ENCODE measurements at places on chromosomes 3 and 15. TPM values are rescaled to one million over a fixed set of nuclear protein-coding genes. Genes with fewer than 3 reads are reported as not detected.

The GPR149 gene
- total RNA-seq = not detected

The ELP6 gene
- 24.2 TPM for total RNA-seq

The FANCD2OS gene
- not detected for total RNA-seq

The TPRG1 gene
- total RNA-seq = 0.97 TPM

The FAM107A gene
- total RNA-seq = 0.32 TPM

The RTP3 gene
- total RNA-seq = not detected

The MYD88 gene
- total RNA-seq = 19.6 TPM

The ZIC1 gene
- total RNA-seq = 125 TPM

The GABRR3 gene
- total RNA-seq = not detected

The ZMYND10 gene
- 0.65 TPM for total RNA-seq

The LRRC3B gene
- not detected for total RNA-seq

The MLF1 gene
- 8.9 TPM for total RNA-seq

The FBXW12 gene
- 0.12 TPM for total RNA-seq

The DENND4A gene
- total RNA-seq = 22.2 TPM

The GPR62 gene
- not detected for total RNA-seq

The SHC4 gene
- 0.61 TPM for total RNA-seq

The PYGO1 gene
- 15.9 TPM for total RNA-seq

The TERB2 gene
- not detected for total RNA-seq

The PPM1M gene
- 40.3 TPM for total RNA-seq

The COX17 gene
- total RNA-seq = 4.5 TPM

The EPHB3 gene
- 13.6 TPM for total RNA-seq

The AMOTL2 gene
- 611 TPM for total RNA-seq

The FAM81A gene
- total RNA-seq = 0.12 TPM

The TMEM207 gene
- not detected for total RNA-seq

The NRROS gene
- 0.12 TPM for total RNA-seq

The GPR160 gene
- total RNA-seq = 0.36 TPM

The STXBP5L gene
- total RNA-seq = not detected

The THRB gene
- total RNA-seq = 46.3 TPM

The CTXND1 gene
- not detected for total RNA-seq

The SSR3 gene
- 261 TPM for total RNA-seq

The CHRNB4 gene
- not detected for total RNA-seq

The RASL12 gene
- total RNA-seq = 8.3 TPM

The TJP1 gene
- 67.3 TPM for total RNA-seq

The TMEM40 gene
- not detected for total RNA-seq

The PIGZ gene
- total RNA-seq = 1.5 TPM

The SAMMSON gene
- not detected for total RNA-seq

The C3orf52 gene
- total RNA-seq = 2.7 TPM

The LRTM1 gene
- total RNA-seq = 0.49 TPM

The PAQR5 gene
- 3.5 TPM for total RNA-seq

The PP2D1 gene
- total RNA-seq = not detected

Data from hair follicle dermal papilla cell (primary cell).